Activated gamma-delta T cell (primary cell): ENCODE measurements at places on chromosomes 12 and 14.

DNA sequence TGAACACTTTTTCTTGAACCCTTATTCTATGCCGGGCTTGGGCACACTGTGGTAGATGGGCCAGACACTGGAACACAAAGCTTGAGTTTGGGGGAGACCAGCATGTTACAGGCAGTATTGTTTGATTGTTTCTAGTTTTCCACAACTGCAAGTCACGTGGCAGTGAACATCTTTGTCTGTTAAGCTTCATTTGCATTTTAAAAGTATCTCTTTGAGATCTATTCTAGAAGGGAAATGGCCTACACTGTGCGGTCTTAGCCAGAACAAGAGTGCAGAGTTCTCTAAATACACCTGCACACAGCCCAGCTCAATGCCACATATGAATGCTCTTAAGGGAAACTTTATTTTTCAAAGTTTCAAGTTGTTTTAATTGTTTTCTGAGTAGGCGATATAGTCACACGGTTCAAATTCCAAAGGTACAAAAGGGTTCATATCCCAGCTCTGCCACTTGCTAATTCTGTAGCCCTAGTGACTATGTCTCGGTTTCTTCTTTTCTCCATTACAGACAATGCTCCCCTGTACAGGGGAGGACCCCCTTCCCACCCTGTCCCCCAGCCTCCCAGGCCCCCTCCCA, 24.9 kb downstream of the RIN3 start:
- DNase-seq = no peak

GRCh38 chr12:67721248-67721647, 72.7 kb downstream of the DYRK2 start:
- DNase-seq = no peak

DNA sequence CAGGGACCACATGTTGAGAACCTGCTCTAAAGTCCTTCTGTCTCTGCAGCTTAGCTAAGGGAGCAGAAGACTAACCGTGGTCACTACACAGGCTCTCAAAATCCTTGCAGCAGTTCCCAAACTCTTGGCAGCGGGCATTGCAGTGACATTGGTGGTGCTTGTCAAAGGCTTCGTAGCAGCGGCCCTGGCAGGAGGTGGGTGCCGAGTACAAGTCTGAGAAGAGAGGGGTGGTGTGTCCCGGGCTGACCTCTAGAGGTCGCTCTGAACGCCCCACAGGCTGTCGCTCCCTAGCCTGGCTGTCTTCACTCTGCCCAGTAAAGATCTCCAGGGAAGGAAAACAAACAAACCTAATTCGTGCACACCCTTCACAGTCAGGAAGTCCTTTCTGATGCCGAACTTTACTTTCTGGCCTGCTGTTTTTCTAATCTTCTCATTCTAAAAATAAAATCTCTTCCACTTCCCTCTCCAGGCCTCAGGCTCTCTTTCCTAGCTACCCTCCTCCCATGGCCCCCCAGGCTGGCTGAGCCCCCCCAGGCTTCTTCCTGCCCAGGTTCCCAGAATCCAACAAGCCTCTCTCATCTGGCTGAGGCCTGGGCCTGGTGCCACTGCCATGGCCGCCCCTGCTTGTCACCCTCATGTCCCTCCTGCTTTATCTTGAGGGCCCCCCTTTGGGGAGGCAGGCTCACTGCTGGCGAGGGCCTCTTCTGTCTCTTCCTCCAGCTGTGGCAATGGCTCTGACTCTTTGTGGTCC, 7.7 kb downstream of the ENDOU start:
- DNase-seq = no peak

DNA sequence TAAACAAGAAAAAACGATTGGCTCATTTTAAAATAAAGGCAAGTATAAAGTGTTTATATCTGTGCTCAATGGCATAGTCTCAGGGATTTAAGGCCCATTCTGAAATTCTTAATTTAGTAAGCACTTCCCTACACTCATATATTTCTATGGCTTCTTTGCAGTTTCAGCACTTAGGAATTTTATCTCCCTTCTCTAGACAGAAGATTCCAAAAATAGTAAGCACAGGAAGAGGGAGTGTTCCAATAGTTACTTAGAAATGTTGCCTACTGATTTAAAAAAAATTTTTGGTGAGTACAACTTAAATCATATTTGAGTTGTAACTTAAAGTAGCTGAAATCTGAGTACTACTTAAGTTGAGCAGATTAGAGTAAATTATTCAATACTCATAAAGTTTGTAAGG, 19.8 kb downstream of the INSM2 start:
- DNase-seq = no peak

- no peak for DNase-seq
Measured at GRCh38 chr12:19683178-19683927, 244.1 kb downstream of the AEBP2 start.

DNA sequence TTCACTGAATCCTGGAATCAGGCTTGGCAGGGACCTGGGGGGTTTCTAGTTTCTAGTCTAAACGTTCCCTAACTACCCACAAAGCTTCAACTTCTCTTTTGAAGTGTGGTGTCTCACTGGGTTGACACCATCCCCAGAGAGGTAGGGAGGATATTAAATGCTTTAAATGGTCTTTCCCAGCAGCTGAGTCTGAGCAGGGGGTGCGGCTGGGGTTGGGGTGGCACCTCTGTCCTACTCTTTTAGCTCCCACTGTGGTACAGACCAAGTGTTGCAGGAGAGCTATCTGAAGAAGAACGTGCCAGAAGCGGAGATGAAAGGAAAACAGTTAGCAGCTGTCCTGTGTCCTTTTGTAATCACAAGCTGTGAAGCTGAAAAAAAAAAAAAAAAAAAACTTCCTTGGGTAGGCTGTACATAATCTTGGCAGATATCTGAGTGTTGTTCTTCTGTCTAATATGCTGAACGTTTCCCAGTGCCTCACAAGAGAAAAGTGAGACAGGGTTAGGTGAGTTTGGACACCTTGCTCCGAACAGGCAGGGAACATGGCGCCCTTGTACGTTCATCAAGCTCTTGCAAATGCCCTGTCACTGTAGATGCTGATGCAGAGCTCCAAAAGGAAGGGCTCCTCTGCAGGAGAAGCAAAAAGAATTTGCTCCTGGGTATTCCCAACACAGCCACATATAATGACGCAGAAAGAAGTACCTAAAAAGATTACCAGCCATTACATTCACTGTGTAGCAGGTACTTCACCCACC, 447.2 kb downstream of the APAF1 start:
- no peak for DNase-seq

GRCh38 chr12:109174468-109174867, 58.1 kb downstream of the ACACB start:
- no peak for DNase-seq

- DNase-seq = no peak
Measured at GRCh38 chr14:68135566-68135965, 316.0 kb downstream of the RAD51B start.

DNA sequence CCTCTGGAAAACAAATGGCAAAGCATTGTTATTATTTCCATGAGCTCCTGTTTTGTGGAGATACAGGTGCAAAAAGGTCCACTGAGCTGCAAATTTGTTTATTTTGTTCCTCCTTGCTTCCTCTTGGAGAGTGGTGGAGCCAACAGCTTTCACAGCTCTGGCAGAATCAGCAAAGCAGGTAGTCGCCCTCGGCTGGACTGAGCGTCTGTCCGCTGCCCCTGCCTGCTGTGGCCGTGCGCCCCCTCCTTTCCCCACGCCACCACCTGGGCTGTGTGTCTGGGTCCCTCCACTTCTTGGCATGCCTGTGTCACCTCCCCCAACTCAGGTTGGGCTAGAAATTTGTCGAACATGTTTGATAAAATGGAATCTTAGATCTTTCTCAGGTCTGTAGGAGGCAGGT, 188.2 kb downstream of the TSPAN9 start:
- no peak for DNase-seq

- no peak for DNase-seq
Measured at GRCh38 chr12:65963862-65964240, 139.6 kb downstream of the HMGA2 start.

- DNase-seq = no peak
Measured at GRCh38 chr12:123251403-123252076, 18.3 kb downstream of the MTRFR start.

- DNase-seq = no peak
Measured at GRCh38 chr14:91654836-91655235, 77.0 kb downstream of the CATSPERB start.

DNA sequence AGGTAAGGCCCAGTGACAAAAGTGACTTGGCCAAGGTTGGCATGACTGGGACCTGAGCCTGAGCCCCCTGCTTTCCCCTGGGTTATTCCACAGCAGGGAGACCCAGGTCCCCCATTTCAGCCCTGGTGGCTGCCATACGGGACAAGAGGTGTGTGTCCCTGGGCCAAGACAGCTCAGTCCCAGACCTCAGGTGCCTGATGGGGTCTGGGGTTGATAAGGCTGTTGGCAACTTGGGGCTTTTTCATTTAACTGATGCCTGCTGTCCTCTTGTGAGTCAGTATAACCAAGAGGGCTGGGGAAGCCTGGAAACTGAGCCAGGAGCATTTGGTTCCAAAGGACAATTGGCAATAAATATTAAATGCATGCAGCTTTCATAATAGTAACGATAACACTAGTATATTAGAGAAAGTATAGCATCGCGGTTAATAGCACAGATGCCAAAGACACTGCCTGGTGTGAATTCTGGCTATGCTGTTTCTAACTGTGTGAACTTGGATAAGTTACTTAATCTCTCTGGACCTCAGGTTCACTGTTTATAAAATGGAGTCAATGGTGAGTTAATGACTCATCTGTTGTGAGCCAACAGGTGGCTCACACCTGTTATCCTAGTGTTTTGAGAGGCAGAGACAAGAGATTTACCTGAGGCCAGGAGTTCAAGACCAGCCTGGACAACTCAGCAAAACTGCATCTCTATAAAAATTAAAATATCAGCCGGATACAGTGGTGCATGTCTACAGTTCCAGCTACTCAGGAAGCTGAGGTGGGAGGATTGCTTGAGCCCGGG, 898 bp downstream of the SDSL start:
- no peak for DNase-seq

- DNase-seq = no peak
Measured at GRCh38 chr12:52356031-52356761, 11.1 kb downstream of the KRT85 start.

- DNase-seq = no peak
Measured at GRCh38 chr14:52002542-52002941, 13.2 kb downstream of the RTRAF start.

DNA sequence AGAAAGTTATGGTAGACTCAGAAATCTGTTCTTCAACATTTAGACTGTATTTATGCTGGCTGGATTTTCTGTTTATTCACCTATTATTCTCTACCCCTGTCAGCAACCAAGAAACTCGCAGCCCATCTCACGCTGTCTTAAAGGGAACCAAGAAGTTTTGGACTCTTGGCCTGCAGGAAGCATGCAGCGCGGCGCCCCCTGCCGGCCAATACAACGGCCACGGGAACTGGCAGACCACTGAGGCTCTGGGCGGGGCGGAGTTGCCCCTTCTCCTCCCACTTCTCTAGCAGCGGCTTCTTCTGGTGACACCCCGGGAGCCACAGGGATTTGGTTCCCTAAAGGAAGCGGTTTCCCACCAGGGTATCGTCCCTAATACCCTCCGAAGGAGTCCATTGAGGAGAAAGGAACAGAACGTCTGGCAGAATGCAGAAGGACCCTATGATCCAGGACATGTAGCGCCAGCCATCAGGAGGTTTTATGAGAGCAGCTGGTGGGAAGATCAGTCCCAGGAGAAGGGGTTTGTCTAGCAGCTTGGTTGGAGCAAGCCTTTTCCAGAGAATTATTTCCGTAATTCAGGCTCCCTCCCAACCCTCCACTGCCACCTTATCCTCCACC, 21.0 kb upstream of the RNASE2 start:
- no peak for DNase-seq

- DNase-seq = no peak
Measured at GRCh38 chr12:18222699-18223098, 38.6 kb upstream of the PIK3C2G start.

DNA sequence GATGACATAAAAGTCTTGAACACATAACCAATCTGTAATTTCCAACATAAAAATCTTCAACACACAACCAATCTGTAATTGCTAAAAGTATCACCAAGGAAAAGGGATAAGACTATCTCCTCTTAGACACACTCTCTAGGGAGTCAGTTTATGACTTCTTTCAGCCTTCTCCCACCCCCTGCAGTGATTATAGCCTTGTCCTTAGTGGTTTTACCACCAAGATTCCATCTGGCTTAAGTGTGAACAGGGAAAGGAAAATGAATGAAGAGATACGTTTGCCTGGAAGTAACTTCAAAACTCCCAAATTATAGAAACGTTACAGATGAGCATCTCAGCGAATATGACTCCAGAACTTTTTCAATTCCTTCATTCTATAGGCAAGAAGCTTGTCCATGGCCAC, 136.2 kb upstream of the RASSF8 start:
- no peak for DNase-seq

DNA sequence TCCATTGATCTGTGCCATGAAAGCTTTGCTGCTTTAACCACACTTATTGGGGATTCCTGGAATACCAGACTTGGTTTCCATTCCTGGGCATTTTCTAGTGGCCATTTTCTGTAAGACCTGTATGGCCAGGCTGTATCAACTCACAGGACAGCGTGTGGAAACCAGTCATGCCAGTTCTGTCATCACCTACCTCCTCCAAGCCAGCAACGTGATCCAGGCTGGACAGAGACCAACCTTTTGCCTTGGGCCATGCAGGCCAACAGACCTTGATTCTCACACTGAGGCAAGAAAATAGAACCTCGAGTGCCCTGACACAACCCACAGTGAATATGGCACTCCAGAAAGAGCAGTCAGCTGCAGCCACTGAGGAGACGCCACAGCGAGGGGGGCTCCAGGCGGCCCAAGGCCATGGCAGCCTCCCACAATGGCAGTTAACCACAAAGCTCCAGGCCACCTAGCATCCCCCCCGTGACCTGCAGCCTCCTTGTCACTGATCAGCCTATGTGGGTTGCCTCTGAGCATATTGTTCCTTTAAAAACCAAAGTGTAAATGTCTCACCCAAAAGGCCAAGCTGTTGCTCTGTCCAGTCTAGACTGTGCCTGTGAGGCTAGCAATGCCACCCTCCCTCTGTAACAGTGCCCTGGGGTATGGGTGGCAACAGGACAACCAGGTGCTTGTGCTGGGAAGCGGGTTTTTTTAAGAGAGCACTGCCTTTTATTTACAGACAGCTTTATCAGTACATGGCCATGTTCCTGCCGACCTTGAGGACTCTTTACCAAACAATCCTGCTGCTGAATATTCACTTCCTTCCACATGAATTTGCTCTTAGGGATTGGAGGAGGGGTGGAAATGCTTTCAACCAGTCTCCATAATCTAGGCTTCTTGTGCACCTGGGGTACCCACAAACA, 168.7 kb upstream of the HIF1A start:
- DNase-seq = no peak

GRCh38 chr12:55420307-55420962, 5.6 kb upstream of the OR6C76 start:
- no peak for DNase-seq

DNA sequence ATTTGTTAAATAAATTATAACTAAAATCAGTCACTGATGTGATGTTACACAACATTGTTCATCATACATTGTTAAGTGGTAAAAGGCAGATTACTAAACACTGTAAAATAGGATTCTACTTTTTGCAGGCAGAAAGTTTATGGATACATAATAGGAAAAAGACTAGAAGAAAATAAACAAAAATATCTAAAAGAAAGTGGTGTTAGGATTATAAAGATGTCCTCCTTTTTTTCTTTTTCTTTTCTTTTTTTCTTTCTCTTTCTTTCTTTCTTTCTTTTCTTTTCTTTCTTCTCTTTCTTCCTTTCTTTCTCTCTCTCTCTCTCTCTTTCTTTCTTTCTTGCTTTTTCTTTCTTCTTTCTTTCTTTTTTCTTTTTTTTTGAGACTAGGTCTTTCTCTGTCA, 39.6 kb upstream of the HELB start:
- DNase-seq = no peak

GRCh38 chr12:32039917-32040575, 66.6 kb upstream of the BICD1 start:
- no peak for DNase-seq

GRCh38 chr14:95480109-95480886, 36.2 kb downstream of the SYNE3 start:
- no peak for DNase-seq

GRCh38 chr12:32811686-32812392, 56.1 kb upstream of the YARS2 start:
- DNase-seq = no peak
